ENCODE measurements at places on chromosomes 2 and 18. TPM values are rescaled to one million over a fixed set of nuclear protein-coding genes. Genes with fewer than 3 reads are reported as not detected.

- no peak for DNase-seq
These were observed 38.2 kb downstream of the CUL3 start for GRCh38 chr2:224546926-224547325.

GRCh38 chr2:135255208-135255607 lies 203.1 kb downstream of the RAB3GAP1 start:
- DNase-seq, result no peak

Gene CHMP1B
- total RNA-seq, result 47.4 TPM

GRCh38 chr2:85976106-85976920 lies 87.5 kb upstream of the ST3GAL5 start:
- no peak for DNase-seq

DNA sequence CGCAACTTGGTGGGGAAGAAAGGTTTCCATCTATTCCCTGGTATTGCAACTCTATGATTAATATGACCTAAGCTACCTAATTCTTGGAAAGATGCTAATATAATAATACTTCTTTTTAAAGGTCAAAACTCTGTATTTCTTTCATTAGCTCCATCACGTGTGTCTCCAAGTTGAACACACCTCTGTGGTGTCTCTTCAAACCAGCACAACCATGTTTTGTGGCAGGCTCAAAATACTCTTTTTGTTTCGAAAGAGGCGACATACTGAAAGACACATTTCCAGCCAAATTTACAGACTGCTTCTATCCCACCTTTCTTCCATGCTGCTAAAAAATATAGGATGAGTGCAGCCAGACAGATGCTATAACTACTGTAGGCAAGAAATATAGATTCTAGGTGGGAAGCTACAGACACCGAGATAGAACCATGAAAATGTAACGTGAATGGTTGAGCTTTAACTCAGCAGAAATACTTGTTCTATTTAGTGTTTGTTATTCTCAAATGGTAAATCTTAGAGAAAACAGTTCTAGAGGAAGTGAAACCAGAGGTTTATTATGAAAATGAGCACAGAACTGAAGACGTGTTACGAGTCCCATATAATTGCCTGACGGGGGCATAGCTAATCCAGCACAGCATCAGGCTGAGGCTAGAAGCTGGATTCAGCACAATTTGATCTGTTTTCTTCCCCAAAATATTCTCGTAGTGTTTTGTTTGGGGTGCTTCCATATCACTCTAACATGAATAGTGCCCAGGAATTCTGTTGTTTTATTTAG lies 991.5 kb upstream of the FANCL start:
- no peak for DNase-seq
